ENCODE measurements at places on chromosomes 2 and 18.
A peak's percentile ranks its signal among the peaks of the same experiment; 100 is the strongest.

- DNase-seq = peak; percentile 33
Measured at GRCh38 chr2:88709181-88709631, 17.7 kb downstream of the RPIA start.

DNA sequence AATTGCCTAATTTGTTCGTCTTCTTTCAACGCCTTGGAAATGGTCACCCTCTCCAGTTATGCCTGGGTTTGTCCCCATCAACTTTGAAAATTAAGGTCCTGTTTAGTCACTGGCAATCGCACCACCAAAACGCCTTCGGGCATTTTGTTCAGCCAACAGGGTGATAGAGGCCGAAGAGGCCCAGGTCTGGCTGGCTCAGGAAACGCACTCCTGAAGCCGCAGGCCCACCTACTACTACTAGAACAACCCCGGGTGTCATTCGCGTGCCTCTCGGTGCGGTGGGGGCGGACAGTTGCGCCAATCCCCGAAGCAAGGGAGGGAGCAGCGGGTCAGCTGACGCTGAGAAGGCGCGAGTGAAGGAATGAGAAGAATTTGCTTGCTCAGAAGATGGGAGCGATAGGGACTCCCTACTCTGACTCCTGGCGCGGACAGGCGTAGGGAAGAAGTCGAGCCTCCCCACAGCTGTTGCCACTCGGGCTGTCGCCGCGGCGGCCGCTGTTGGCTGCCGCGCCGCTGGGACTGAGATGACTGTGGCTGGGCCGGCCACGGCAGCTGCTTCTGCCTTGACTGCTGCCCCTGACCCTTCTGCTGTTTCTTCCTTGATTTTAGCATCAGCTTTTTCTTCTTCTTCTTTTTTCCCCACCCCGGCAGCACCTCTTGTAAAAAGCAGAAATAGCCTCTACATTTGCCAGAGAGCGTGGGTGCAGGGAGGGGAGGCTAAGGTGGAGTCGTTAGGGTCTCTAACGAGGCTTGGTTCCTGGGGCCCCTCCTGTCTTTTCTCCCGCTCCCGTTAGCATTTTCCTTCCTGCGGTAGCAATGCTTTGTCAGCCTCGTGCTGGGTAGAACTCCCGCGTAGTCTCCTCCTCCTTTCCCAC lies 387.6 kb downstream of the FIGN start:
- DNase-seq = peak; percentile 76

DNA sequence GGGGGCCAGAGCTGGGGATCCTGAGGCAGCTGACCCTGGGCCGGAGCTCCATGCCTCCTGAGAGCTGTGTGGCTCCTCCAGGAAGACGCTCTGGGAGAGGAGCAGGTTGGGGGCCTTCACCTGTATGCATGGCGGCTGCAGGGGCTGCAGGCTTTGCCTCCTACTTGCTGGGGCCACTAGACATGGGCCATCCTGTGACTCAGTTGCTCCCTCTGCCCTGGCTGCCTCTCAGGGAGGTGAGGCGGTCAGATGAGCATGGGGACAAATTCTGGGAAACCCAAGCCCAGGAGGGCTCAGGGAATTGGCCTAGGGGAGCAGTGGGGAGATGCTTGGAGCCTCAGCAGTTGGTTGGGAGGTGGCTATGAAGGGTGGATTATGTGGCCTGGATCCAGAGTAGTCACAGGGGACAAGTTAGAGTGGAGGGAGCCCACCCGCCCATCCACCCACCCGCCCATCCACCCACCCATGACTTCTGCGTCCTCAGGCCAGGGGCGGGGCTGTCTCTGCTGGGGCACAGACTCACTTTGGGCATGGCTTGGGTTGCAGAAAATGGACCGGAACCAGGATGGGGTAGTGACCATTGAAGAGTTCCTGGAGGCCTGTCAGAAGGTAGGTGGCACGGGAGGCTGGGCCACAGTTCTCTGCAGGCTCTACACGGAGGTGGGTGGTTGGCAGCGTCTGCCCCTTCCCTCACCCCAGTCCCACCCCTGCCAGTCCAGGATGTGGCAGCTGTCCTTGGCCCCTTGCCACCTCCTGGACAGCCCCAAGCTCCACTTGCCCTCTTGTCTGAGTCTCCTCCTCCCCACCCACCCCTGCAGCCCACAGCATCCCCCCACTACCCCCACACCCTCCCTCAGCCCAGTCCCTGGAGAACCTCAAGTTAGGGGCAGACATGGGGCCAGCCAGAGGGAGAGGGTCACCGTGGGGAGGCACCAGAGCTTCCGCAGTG lies 19.5 kb upstream of the FAHD2A start:
- DNase-seq = no peak

- no peak for DNase-seq
Measured at GRCh38 chr18:60746491-60746890, 373.9 kb upstream of the MC4R start.

DNA sequence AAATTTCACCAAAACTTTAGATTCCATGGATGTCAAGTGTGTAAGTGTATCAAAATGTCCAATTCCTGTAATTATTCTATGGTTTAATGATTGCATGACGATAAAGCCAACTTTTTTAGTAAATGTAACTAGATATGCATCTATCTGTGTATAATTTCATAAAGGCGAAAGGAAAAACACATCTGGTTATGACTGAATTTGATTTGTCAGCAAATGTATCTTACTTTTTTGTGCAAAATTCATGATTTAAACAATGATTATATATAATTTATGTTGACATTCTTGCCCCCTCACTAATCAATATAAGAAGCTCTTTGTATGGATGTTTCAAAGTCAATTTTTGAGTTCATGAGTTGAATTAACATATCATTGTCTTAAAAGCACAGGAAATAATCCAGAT lies 138.5 kb downstream of the KCNJ3 start:
- no peak for DNase-seq

- no peak for DNase-seq
Measured at GRCh38 chr2:41970988-41971660, 76.7 kb upstream of the PKDCC start.

GRCh38 chr2:240460781-240461431 lies 25.4 kb downstream of the GPC1 start:
- DNase-seq = no peak

GRCh38 chr2:189131991-189132390 lies 47.6 kb downstream of the COL5A2 start:
- no peak for DNase-seq

DNA sequence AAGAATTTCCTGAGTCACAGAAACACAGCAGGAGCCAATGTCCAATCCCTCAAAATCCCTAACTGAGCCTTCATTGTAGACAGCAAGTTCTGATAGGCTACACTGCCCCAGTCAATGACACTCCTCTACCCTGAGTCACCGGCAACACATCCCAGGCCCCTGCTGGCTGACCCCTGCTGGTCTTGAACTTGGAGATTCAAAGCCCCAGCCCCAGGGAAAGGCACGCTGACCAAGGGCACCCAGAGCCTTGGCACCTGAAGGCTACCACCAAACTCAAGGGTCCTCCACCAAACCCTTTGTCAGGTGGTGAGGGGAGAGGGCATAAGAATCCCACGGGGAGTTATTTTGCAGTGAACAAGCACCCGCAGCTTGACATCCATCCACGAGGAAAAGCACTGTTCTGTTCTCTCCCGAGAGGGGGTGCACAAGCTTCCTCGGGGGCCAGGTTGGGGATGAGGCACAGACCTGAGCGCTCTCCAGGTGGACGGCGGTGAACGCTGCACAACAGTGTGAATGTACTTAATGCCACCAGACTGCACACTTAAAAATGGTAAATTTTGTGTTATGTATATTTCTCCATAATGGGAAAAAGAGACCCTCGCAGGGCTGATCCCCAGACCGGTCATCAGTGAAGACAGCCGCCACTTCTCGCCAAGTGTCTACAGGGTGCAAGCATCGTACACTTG lies 46.9 kb downstream of the TFCP2L1 start:
- no peak for DNase-seq

DNA sequence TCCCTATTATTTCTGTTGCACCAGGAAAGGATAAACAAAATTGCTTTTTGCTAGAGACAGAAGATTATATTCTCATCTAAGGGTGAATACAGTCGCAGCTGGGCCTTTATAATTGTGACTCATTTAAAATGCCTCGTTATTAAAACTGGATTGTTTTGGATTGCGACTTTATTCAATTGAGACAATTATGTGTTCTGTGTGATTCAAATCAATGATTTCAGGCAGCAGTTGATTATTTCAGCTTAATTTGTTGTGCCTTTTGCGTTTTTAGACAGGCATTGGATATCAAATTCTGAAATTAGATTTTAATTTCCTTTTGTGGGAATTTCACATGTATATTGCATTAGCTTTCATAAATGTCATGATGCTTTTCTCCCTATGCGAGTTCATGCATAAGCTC lies 778.1 kb upstream of the SOX11 start:
- no peak for DNase-seq

GRCh38 chr18:28267878-28268625 lies 91.1 kb upstream of the CDH2 start:
- DNase-seq = peak; percentile 46

DNA sequence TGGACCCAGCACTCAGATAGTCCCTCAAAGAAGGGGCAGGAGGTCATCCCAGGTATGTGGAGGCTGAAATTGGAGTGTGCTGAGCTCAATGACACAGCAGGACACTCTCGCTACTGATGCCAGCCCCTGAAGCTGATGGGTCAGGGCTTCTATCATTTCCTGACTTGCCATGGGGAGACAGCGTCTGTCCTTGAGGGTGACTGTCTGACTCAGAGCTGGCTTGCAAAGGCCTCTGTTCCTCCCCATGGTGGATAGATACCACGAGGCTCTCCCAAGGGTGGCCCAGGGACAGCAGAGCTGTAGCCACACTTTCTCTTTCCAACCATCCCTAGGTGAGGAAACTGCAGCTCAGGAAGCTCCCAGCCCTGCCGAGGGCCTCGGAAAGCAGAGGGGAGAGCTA lies 10.8 kb downstream of the ALPG start:
- no peak for DNase-seq

DNA sequence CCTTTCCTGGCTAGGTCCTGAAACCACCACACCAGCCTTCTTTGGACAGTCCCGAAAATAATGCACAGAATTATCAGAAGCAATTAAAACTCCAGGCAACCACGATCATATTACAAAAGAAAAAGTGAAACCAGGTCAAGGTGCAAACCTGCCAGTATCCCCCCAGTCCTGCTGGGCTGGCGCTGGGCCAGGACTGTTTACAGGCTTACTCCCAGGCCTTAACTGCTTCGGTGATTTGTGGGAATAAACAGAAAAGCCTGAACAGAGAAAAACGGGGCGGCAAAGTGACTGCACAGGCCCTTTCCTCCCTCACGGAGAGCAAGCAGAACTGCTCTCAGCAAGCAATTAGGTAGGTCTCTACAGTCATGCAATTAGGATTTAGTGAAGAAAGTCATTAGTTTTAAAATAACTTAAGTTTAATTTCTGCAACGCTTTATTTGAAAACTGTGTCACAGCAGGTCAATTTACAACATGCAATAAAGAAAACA lies 1.3 kb downstream of the HDAC4 start:
- peak; percentile 11 for DNase-seq

DNA sequence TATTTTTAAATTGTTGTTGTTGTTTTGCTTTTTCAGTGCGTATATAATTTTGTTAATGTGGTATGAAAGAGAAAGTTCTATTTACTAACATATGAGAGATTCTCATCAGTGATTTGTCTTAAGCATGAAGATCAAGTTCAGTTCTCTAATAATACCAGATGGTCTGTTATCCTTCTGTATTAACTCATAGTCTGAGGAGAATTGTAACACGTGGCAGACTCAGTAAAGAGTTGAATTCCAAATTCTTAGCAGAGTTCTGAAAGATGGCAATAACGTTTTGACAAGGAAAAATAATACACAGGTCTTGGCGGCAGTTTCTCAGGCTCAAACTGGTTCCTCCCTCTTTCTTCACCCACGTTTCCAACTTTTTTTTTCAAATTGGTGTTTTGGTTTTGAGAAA lies 17.2 kb upstream of the COL3A1 start:
- no peak for DNase-seq

DNA sequence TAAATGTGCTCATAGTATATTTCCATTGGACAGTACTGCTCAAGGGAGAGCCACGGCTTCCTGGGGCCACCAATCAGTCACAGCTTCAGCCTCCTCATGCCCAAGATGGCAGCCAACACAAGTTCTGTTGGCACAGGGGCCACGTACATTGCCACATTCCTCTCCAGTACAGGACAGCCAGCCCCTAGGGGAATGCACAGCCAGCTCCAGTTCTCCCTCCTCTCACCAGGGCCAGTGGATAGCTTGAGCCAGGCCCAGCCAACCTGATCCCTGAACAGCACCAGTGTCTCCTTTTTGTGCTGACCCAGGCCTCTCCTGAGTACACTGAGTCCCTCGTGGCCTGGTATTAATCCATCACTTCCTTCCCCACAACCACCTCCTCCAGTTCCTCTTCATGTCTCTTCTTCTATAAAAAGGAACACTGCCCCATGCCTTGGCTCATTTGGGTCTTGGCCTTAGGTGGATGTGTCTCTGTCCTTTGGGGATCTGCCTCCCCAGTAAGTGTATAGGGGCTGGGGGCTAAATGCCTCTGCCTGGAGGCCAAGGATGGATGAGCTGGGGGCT lies 168.7 kb downstream of the TNS1 start:
- no peak for DNase-seq

DNA sequence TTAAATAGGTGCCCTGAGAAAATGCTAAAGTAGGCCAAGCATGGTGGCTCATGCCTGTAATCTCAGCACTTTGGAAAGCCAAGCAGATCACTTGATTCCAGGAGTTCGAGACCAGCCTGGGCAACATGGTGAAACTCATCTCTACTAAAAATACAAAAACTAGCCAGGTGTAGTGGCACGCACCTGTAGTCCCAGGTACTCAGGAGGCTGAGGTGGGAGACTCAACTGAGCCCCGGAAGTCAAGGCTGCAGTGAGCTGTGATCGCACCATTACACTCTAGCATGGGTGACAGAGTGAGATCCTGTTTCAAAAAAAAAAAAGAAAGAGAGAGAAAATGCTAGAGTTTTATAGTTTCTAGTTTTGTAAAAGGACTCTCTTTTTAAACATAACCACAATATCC lies 12.0 kb downstream of the ANKRD44 start:
- no peak for DNase-seq

DNA sequence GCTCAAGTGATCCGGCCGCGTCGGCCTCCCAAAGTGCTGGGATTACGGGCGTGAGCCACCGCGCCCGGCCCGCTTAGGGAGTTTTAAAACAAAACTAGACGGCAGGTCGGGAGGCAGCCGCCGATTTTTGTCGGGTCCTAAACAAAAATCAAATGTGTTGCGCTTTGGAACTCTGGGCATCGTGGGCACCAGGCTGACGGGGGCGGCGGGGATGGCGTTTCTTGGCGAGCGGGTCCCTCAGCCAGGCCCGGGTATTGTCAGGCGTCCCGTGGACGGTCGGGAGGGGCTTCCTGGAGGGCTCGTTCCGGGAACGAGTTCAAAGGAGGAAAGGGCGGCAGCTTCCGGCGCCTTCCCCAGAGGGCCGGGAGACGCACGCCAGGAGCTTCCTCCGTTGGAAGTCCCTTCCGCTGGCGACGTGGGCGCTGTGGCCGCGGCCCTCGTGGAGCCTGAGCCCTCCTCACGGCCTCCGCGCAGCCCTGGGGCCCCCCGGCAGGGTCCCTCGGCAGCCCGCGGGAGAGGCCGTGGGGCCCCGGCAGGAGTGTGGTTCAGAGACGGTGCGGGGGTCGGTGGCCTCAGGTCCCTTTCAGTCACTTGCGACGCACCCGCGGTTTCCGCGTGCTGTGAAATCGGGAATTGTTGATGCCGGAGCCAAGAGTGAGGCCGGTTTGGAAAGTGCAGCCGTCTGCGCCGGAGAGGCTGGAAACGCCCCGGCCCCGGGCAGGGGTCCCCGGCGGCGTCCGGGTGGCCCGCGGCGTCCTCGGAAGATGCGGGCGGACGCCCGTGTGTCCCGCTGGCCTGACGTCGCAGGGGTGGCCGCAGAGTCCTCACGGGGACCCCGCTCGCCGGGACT lies 59.3 kb downstream of the EMILIN2 start:
- DNase-seq = peak; percentile 57

- DNase-seq = peak; percentile 90
Measured at GRCh38 chr2:64273524-64274398, 129.5 kb upstream of the PELI1 start.

- no peak for DNase-seq
Measured at GRCh38 chr2:216206821-216207220, 97.7 kb downstream of the XRCC5 start.
